ENCODE measurements at places on chromosomes 13 and 19.

DNA sequence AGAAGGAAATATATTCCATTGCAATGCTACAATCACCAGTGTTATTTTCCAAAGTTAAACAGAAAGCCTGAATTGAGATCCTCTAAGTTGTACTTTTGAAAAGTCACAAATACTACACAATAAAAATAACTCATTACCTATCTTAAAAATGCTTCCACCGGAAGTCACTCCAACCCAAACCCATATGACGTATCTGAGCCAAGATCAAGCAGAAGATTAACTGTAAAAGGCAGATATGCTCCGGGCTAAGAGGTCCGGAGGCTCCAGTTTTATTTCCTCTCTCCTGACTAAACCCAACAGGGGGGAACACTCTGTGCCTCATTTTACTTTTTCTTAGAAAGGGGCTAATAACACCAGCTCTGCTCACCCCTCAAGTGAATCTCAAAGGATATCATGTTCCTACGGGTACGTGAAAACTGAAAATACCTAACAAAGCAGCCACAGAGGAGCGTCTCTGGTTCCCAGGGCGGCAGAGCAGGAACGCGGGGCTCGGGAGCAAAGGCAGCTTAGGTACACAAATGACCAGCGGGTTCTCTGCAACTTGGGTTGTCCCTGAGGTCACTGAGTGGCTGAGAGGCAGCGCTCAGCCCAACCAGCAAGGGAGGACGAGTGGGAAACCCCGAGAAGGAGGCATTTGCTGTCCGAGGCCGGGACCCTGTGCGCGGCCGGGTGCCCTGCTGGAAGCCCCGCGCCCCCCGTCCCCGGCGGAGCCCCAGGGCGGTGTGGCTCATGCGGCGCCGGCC, 750 bp downstream of the RAB20 start:
- no peak for DNase-seq

- DNase-seq, result no peak
Observed at GRCh38 chr19:13803038-13803437, 7.8 kb downstream of the ZSWIM4 start.

GRCh38 chr19:41255171-41255570, 9.0 kb upstream of the HNRNPUL1 start:
- no peak for DNase-seq

- no peak for DNase-seq
Observed at GRCh38 chr19:46925548-46925950, 64.8 kb downstream of the ARHGAP35 start.

GRCh38 chr19:2014731-2015607, 545 bp downstream of the BTBD2 start:
- no peak for DNase-seq

DNA sequence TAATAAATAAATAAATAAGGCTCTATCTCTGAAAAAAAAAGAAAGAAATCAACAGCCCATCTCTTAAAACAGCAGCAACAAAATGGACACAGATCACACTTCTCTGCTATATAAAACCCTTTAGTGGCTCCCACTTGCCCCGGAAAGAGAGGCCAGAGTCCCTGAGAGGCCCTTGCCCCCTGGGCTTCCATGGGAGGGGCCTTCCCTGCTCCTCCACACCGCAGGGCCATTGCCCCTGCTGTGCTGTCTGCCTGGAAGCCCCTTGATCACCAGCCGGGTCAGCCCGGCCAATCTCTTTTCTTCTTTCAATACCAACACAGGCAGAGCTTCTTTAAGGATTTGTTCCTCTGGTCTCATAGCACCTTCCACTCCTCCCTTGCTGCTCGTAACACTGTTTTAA, 171.1 kb downstream of the URI1 start:
- DNase-seq, result no peak

DNA sequence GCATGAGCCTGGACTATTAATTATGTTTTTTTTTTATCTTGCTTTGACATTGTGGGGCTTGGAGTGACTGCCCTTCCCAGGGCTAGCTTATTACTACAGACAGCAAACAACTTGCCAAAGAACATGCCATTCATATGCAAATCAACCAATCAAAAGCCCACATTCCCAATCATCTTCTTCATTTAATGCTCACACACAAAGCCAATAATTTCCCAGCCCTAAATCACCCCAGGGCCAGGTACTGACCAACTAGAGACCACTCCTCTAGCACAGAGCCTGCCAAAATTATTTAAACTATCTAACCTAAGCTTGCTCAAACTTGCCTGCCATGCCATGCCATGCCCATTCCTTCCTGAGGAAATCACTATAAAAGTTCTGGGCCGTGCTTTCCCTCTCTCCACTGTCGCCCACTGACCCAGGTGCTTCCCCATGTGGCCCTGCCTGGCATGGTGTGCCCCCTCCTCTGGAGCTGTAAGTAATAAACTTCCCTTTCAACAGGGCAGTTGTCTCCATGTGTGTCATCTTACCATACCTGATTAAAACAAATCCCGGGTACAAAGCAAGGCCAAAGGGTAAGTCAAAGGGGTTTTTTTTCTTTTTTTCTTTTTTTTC, 15.7 kb downstream of the PBX4 start:
- DNase-seq, result no peak

DNA sequence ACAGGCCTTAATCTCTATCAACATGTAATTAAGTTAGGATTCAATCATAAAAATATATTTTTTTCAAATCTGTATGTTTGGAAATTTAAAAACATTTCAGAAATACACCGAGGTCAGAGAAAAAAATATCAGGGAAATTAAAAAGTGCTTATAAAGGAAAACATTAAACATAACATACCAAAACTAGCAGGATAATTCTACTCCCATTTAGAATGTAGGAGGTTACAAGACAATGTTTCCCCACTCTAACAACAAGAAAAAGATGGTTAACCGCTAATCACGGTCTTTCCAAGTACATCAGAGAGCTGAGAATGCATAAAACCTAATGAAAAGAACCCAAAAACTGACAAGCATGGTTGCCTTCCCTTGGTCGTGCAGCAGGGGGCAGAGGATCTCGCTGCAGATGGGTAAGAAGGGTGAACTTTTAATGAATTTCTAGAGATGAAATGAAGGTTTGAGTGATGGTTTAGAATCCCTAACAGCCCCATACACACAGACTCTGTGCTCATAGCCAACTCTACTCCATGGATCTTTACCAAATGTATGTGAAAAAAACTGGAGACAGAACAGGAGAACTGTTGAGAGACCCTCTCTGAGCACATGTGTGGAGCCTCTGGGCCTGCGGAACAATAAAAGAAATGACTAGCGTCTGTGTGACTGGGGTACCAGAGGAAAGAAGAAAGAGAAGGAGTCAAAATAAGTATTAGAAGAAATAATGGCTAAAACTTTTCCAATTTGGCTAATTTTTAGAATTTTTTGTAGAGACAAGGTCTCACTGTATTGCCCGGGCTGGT, 51.3 kb upstream of the LSM14A start:
- peak; percentile 5 for DNase-seq

GRCh38 chr19:16496613-16496983, 404 bp downstream of the C19orf44 start:
- DNase-seq, result no peak

GRCh38 chr13:109208522-109208921, 577.9 kb downstream of the IRS2 start:
- no peak for DNase-seq

DNA sequence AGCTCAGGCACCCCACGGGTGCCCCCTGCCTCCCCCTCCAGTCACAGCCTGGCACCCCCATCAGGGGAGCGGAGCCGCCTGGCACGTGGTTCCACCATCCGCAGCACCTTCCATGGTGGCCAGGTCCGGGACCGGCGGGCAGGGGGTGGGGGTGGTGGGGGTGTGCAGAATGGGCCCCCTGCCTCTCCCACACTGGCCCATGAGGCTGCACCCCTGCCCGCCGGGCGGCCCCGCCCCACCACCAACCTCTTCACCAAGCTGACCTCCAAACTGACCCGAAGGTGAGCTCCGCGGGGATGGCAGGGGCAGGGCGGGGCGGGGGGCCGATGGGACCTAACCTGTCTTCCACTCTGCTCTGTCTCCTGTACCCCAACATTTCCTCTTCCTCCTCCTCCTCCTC, 25.0 kb downstream of the CKM start:
- no peak for DNase-seq

DNA sequence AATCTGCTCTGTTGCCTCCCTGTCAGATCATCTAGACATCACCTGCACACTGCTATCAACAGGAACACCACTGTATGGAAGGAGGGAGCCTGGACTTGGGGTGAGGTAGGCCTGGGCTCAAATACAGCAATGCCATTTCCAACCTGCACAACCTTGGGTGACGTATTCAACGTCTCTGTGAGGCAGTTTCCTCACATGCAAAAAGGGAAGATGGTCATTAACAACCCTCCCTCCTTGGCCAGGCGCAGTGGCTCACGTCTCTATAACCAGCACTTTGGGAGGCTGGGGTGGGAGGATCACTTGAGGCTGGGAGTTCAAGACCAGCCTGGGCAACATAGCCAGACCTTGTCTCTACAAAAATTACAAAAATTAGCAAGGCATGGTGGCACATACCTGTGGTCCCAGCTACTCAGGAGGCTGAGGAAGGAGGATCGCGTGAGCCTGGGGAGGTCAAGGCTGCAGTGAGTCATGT, 13.1 kb downstream of the XRCC1 start:
- DNase-seq, result no peak

- no peak for DNase-seq
Observed at GRCh38 chr13:27266917-27267316, 3.7 kb upstream of the RASL11A start.

DNA sequence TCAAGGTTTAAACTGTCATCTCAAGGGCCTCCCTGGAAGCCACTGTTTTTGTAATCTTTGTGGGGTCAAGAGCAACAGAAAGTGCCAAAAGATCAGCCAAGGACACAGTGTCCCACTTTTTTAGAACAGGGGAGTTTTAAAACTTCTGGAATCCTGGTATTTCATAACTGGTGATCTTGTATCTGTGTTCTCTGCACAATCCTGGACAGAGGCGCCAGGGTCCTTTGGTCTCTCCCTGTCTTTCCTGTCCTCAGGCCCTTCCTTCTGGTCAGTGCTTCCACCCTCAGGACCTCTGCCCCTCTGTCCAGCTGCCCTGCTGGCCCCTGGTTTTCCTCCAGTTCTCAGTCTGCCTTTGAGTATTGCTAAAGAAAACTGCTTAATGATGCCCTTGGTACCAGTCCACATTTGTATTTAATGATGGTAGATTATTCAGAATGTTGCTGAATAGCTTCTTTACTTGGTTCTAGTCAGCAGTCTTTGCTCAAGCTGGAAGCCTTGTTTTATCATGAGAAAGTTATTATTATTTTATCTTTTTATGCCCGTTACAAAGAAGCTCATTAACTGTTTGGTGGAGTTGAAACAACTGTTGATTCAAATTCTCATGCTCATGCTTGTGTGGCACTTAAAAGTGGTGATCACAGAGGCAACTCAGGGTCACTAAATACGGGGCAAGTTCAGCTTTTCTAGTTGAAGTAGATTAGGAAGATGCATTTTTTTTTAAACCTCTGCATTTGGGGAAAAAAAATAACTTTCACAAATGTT, 47.5 kb downstream of the WASF3 start:
- DNase-seq, result no peak

DNA sequence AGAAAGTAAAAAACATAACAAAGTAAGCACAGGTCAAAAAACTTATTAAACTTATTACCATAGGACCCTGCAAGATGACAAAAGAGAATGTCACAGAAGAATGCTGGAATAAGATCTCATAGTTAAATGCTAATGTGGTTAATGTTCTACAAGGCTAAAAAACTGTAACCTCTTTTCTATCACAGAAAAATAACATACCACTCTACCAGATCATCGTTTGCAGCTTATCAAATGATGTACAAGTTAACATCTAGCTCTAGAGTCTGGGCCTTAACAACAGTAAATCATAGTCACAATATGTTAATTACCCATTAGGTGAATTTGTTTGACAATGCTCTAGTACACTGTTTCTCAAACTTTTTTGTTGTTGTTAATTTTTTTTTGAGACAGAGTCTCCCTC, 53.0 kb downstream of the NUFIP1 start:
- DNase-seq, result no peak

GRCh38 chr19:20661150-20661819, at the start of gene ZNF626:
ZNF626 (minus strand) TSS chr19:20661571; CDS start chr19:20661446, 125 bp downstream.
- DNase-seq, result peak; percentile 87

DNA sequence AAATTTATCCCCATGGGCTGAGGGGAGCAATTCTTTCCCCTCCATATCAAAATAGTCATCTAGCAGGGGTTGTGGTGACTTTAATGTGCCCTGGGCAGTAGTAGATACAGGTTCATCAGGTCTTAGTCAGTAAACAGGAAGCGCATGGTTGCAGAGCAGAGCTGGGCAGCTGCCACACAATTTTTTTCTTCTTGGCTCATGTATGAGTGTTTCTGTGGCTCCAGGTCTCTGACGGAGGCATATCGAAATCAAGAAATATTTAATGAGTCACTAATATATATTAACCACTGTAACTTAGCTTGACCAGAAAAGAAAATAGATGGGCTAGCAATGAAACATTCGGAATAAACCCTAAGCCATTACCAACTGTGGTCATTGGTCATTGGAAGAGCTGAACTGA, 68.4 kb upstream of the UBL3 start:
- DNase-seq, result no peak

DNA sequence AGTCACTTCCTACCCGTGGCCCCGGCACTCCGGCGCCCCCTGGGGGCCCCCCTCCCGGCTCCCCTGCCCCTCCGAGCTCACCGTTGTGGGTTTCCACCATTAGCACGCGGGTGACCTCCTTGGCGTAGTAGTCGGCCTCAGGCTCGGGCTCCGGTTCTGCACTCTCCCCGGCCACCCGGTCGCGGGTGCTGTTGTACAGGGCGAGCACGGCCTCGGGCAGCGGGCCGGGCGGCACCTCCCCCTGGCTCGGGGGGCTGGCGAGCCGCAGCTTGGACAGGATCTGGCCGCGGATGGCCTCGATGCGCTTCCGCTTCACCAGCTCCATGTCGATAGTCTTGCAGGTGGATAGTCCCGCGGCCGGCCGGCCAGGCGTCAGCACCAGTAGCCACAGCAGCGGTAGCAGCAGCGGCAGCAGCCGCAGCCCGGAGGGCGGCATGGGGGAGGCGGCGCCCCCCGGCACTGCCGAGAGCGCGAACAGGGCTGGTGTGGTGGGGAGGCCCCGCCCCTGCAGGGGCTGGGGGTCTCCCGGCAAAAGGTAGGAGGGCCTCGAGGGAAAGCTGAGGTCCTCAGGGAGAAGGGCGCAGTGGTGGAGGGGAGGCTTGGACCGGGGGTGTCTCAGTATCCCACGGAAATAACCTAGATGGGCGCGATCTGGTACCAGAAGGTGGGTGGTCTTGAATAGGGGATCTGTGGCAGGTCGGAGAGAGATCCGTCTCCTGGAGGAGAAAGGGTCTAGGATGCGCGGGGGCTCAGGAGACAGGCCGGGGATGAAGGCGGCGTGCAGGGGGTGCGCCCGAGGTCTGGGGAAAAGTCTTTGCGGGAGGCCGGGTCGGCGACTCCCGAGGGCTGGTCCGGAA, 885 bp downstream of the TGFB1 start:
- peak; percentile 46 for DNase-seq
